ENCODE measurements at places on chromosomes 13 and 19. TPM values are rescaled to one million over a fixed set of nuclear protein-coding genes. Genes with fewer than 3 reads are reported as not detected.
A peak's percentile ranks its signal among the peaks of the same experiment; 100 is the strongest.

The LRRC25 gene
- total RNA-seq: 8.2 TPM

The COMP gene
- total RNA-seq: 7.6 TPM

The ALOX5AP gene
- 21.8 TPM for total RNA-seq

The LGALS4 gene
- 1.3 TPM for total RNA-seq

The OR7A5 gene
- 0.22 TPM for total RNA-seq

The ACER1 gene
- not detected for total RNA-seq

- DNase-seq: no peak
Observed at GRCh38 chr19:1945899-1946298, 4.9 kb downstream of the CSNK1G2 start.

DNA sequence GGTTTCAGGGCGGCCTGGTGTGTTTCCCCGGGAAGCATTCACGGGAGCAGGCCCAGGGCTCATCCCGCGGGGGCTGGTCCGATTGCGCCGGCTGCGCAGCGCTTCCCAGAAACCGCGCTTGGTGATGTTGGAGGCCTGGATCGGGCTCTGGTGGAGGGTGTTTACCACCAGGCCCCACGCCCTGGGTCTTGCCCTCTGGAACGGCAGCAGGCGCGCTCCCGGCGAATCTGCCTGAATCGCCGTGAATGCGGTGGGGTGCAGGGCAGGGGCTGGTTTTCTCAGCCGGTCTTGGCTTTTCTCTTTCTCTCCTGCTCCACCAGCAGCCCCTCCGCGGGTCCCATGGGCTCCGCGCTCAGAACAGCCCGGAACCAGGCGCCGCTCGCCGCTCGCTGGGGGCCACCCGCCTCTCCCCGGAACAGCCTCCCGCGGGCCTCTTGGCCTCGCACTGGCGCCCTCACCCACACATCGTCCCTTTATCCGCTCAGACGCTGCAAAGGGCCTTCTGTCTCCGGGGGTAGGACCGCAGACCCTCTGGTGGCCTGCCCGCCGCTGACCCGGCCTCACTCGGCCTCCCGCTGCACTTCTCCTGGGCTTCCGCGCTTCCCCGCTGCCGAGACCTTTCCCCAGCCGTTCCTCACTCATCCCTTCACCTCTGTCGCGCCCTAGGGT, 69.4 kb upstream of the GJB6 start:
- peak; percentile 82 for DNase-seq

DNA sequence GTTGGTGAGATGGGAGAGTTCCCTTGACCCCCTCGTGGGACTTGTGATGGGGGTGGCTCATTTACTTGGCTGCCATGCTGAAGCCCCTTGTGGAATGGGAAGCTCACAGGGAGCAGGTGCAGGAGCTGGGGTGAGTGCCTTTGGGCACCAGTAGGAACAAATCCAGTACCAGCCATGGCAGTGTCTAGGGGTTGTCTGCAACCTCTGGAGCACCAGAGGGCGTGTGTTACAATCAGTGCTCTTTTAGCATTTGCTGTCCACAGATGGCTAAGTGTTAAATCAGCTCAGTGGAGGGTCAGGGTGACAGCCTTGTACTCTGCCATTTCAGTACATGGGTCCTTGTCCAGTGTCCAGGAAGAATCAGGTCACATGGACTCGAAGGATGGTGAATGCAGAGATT, 75.6 kb downstream of the ATP8A2 start:
- DNase-seq: no peak

DNA sequence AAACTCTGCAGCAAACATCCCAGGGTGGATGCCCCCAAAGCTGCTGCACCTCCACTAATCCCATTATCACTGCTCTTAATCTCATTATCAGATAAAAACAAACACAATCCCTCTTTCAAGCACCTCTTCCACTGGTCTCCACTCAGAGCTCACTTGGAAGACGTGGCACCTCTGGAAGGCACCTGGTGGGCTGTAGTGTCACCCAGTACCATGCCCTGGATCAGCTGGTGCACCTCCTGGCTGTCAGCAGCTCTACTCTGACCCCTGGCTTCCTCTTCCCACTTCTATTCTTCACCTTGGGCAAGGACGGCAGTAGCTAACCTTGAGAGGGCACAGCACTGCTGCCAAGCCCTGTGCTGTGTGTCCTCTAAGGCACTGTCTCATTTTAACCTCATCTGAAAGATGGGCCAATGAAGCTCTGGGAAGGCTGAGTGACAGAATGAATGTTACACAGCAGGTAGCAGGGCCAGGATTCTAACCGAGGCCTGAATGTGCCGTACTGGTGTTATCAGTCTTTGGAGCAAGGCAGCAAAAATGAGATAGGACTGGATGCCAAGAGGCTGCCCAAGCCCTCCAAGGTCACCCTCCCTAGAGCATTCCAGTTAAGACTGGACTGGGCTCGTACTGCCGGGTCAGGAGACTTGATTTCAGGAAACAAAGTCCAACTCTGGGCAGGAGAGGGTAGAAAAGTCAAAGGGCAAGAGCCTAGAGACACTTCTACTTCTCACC, 7.4 kb downstream of the BRD4 start:
- no peak for DNase-seq

DNA sequence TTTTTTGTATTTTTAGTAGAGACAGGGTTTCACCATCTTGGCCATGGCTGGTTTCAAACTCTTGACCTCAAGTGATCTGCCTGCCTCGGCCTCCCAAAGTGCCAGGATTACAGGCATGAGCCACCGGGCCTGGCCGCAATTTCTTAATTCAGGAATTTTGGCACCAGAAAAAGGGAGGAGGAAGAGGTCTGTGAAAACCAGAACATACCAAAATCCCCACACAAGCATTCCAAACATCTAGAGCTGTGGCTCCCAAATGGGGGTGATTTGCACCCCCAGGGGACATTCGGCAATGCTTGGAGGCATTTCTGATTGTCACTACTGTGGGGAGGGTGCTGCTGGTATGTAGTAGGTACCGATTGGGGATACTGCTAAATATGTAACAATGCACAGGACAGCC, 40.2 kb upstream of the ABCC4 start:
- no peak for DNase-seq

DNA sequence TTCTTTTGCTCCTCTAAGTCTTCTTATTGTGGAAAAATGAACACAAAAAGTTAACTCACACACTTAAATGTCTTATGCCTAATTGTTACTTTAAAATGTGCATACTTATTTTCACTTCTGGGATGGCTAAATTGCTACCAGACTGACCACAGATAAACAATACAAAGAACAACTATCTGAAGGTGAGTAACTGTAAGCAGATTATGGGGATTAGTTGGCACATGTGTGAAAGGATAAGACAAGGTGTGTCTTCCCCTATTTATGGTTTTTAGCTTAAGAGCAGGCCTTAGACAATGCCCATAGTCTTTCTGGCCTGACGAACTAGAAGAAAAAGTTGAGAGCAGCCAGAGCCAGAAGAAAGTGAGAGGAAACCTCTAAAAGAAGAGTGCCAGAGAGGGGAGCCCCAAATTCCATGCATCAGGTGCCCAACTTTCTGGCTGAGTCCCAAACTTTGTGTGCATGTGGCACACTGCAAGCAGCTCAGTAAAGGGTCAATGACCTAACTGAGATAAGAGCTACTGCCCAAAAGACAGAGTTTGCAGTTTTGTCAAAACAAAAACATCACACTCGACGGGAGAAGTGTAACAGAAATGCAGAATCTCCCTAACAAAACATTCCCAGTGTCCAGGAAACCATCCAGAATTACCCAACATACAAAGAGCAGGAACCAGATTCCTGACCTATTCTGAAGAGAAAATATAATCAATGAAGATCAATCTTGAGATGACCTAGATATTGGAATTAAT, 375.4 kb downstream of the KCNRG start:
- no peak for DNase-seq

GRCh38 chr19:43524922-43525835, 1.8 kb downstream of the ETHE1 start:
- DNase-seq: peak; percentile 69

DNA sequence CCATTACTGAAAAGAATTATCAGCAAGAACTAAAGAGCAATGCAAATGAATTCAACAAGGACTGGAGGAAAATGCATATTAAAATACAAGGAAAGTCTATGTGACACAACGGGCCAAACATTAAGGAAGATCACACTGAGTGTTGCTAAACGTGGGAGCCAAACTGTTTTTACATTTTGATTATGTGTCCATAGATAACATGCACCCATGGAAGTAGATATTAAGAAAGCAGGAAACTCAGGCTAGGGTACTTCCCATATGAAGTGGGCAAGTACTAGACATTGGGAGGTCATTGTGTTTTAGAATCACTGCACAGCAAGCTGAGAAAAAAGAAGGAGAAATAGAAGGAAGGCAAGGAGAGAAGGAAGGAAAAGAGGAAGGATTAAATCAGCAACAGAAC, 161.8 kb downstream of the KCTD12 start:
- DNase-seq: no peak

DNA sequence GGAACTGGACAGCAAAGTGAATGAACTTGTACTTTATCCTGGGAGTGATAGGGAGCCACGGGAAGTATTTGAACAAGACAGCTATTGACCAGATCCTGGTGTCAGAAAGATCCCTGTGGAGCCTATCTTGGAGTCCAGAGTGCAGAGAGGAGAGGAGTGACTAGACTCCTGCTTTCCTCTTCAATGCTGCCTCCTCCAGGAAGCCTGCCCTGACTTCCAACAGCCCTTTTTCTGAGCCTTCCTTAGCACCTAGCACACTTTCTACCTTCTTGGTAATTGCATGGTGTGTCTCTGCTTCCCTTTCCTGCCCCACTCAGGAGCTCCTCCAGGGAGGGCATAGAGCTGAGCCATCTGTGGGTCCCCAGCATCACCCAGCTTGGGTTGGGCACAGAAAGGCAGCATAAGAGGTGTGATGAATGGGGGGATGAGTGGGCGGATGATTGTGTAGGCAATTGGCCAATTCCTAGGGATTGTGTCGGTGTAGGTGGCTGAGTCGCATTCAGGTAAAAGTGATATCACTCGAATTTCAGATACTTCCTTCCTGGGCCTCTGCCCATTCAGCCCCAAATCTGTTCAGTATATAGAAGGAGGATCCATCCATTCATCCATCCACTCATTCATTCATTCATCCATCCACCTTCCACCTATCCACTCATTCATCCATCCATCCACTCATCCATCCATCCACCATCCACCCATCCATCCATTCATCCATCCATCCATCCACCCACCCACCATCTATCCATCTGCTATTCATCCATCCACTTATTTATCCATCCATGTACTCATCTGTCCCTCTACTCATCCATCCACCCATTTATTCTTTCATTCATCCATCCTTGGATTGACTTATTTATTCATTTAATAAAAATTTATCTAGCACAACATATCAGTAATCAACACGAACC, 26.9 kb downstream of the CYP4F22 start:
- no peak for DNase-seq

- no peak for DNase-seq
Observed at GRCh38 chr13:60727140-60727539, 330.1 kb downstream of the TDRD3 start.

- no peak for DNase-seq
Observed at GRCh38 chr19:9008667-9009066, 1.5 kb downstream of the MUC16 start.

GRCh38 chr13:77508959-77509620, 26.4 kb upstream of the SCEL start:
- no peak for DNase-seq

Data from sciatic nerve (tissue), 2 donors.